ENCODE measurements at places on chromosomes 7 and 10.

DNA sequence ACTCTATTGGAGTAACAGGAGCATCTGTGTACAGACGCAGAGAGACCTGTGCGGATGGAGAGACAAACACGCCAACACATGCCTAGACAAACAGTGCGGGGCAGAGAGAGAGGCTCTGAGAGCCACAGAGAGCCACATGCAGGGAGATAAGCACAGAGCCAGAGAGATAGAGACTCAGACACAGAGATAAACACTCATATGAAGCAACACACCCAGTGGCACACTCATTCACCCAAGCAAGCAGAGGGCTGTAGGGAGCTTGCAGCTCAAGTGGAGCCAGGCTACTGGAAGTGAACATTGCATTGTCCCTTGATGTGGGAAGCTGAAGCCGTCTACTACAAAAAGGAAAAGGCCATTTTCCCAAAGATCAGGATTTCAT is 46.6 kb upstream of the PODXL start:
- DNase-seq: no peak

DNA sequence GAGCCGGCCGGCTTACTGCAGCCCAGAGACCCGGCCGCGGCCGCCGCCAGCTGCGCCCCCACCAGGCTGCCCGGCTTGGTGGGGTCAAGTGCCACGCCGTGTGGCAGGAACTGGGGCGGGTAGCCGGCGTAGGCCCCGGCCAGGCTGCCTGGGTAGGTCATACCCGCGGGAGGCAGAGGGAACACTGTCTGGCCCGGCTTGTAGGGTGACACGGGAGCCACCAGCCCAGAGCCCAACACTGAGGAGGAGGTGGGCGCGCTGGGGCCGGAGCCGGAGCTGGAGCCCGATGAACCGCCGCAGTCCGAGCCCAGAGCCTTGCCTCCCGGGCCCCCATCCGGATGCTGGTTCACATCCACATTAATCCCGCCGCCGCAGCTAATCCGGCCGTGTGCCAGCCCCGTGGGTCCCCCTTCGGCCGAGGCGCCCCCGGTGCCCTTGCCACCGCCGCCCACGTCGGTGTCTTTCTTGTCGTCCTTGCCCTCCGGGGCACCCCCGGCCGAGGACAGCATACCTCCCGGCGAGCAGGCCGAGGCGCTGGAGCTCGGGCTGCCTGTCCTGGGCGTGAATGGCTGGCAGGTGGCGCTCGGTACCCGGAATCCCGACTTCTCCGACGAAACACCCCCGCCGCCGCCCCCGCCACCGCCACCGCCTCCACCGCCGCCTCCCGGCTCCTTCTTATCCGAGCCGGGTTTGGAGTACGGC is 2.0 kb downstream of the ZNF503 start:
- no peak for DNase-seq

- peak; percentile 91 for DNase-seq
Measured at GRCh38 chr7:121797657-121798452, 75.1 kb upstream of the PTPRZ1 start.

GRCh38 chr10:54284526-54285193 is 516.4 kb downstream of the PCDH15 start:
- DNase-seq: no peak

- DNase-seq: no peak
Measured at GRCh38 chr7:7789551-7789988, 71.2 kb upstream of the RPA3 start.

DNA sequence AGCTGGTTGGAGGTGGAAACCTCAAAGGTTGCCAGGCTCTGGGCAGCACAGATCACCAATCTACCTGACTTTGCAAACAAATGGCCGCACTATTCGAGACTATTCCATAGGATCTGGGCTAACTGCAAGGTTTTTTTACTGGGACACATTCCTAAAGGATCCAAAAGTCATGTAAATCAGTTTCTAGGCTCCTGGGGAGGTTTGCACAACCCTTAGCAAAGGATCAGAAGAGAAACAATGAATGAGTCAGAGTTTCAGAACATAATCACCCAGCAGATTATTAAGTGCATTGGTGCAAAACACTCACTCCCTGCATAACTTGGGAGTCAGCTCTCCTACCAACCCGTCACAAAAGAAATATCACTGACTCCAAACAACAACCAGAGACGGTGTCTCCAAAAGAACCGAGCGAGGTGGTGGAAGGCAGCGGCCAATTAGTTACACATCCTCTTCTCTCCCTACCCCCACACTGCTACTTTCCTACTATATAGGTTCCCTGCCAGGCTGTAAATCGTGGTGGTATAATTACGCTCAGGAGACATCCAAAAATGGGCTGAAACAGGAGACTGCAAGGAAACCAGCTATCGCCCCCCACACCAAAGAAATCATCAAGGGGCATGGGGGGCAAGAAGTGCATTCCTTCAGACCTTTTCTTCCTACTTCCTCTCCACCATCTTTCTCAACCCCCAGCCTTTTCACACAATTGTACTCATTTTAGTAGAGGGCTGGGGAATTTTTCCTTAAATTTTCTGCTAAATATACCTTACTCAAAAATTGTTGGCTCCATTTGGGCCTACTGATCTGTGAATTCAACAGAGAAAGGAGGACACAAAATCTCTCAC is 3.2 kb downstream of the UBE2H start:
- peak; percentile 49 for DNase-seq
